ENCODE measurements at places on chromosomes 5 and 9.

- DNase-seq, result no peak
Observed at GRCh38 chr5:109225716-109226625, 183.8 kb downstream of the PJA2 start.

GRCh38 chr9:97220894-97221477 is 86.5 kb upstream of the CCDC180 start:
- DNase-seq, result no peak

- DNase-seq, result no peak
Observed at GRCh38 chr5:154518438-154518867, 40.4 kb upstream of the HAND1 start.

DNA sequence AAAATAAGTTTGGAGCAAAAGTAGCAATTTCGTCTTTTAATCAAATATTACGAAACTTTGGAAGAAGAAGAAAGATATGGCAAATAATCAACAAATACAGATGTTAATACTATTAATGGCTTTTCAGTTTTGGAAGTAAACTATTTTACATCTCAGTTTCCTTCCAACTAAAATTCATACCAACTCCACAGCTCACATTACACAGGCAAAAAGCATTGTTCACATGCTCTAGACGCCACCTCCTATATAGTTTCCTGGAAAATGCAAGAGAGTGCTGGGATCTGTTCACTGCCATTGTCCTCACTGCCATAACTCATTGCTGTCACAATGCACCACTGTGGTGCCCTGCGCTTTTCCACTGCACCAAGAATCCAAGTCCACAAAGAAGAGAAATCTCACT is 149.0 kb upstream of the FTMT start:
- DNase-seq, result no peak

All from activated naive CD8-positive, alpha-beta T cell treated with anti-CD3 and anti-CD28 coated beads for 36 hours (primary cell).